Activated CD8-positive, alpha-beta T cell treated with anti-CD3 and anti-CD28 coated beads for 36 hours (primary cell): ENCODE measurements at places on chromosomes 7 and 10. TPM values are rescaled to one million over a fixed set of nuclear protein-coding genes. Genes with fewer than 3 reads are reported as not detected.

The KCP gene
- not detected for total RNA-seq

DNA sequence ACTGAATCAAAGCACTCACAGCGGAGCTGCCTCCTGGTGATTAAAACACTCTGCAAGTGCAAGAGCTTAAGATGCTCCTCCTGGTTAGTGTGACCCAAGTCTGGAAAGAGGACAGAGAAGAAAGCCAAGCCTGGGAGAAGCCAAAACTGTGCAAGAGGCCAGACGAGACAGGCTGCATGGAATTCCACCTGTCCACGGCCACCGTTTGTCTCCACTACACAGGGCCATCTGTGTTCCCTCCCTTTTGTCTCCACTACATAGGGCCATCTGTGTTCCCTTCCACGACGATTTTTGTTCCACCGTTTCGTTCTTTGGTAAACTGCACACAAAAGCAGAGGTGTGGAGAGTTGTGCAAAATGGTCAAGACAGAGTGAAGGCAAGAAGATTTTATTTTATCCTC, 233.0 kb downstream of the DIP2C start:
- H3K36me3 ChIP-seq: no peaks in the 10 kb centered on the region
- H3K27me3 ChIP-seq: no peaks in the 10 kb centered on the region
- H3K27ac ChIP-seq: no peak overlapping the region
- no peak overlapping the region for H3K4me3 ChIP-seq
- DNase-seq: no peak

DNA sequence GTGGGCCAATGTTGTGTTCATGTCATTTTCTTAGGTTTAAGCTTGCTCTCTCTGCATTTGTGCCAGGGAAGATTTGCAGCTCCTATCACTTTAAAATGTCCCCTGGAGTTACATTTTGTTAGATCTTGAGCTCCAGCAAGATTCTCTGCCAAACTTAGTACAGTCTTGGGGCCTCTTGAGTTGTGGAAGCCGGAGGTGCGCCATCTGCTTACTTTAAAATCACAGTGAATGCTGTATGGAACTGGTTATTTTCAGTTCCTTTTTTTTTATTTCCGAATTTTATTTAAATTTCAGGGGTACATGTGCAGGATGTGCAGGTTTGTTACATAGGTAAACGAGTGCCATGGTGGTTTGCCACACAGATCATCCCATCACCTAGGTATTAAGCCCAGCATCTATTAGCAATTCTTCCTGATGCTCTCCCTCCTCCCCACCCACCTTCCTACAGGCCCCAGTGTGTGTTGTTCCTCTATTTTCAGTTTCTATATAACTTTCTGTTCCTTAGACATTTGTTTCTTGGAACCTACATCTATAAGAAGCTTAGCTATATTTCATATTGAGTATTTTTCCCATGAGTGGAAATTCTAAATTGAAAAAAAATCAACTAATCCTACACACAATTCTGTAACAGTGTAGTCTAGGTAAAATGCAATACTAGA, 114.4 kb upstream of the CREB5 start:
- H3K27ac ChIP-seq: no peak overlapping the region
- no peaks in the 10 kb centered on the region for H3K36me3 ChIP-seq
- no peak for DNase-seq

DNA sequence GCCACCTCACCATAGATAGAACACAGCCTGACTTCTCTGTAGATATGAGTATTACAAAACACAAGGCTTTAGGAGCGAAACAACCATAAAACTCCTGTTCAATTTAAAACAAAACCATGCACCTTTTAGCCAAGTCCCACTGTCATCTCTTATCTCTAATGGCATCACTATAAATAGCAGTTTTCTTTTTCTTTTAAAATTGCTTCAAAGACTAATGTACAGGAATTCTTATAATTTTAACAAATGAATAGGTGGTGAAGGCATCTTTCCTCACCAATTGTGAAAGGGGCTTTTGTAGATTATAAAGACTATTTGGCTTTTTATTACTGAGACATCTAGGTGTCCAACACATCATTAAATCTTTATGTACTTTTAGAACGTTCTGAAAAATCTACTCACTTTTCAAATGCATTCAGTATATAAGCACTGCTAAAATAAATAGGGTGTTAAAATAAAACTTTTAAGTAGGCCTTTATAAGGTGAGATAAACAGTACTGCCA, 205.7 kb upstream of the GRM3 start:
- H3K27ac ChIP-seq: no peak overlapping the region
- H3K4me1 ChIP-seq: no peaks in the 10 kb centered on the region
- H3K27me3 ChIP-seq: no peaks in the 10 kb centered on the region
- no peaks in the 10 kb centered on the region for H3K36me3 ChIP-seq

- H3K27ac ChIP-seq: no peak overlapping the region
- no peak overlapping the region for H3K4me3 ChIP-seq
- peaks cover 3% of the 10 kb centered on the region for H3K4me1 ChIP-seq
- no peaks in the 10 kb centered on the region for H3K36me3 ChIP-seq
- DNase-seq: no peak
These were observed 121.6 kb downstream of the SH2D4B start for GRCh38 chr10:80659289-80659688.

DNA sequence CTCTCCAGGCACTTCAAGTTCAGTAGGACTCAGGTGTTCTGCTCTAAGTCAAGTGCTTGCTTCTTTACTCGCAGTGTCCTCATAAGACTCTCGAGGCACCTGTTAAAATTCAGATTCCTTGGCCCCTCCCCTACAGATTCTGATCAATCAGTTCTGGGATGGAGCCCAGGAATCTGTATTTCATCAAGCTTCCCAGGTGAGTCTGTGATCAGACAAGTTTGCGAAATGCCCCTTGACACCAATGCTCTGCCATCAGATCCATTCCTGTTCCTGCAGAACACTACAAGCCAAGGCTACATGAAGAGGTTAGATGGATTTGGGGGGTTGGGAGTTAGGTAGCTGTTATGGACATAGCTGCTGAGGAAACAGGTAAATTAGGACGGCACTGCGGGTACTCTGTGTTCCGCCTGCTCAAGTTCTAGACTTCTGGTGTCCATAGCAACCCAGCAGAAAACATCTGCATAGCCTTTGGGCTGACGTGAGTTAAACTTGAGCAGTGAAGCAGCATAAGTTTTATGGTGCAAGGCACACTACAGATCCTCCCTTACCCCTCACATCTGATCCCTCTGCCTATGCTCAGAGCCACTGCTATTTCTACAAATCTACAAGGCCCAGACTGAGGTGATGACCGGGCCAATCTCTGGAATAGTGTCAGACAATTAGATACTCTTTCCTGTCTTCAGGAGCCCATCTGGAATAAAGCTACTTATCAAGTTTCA, 6.8 kb upstream of the NCOA4 start:
- no peaks in the 10 kb centered on the region for H3K4me1 ChIP-seq
- no peak for DNase-seq
- H3K27ac ChIP-seq: no peak overlapping the region
- no peaks in the 10 kb centered on the region for H3K36me3 ChIP-seq

The RET gene
- total RNA-seq: 0.47 TPM
